ENCODE measurements at places on chromosomes 6 and 20.

GRCh38 chr6:158861686-158862381 is 42.7 kb upstream of the EZR start:
- DNase-seq = no peak

DNA sequence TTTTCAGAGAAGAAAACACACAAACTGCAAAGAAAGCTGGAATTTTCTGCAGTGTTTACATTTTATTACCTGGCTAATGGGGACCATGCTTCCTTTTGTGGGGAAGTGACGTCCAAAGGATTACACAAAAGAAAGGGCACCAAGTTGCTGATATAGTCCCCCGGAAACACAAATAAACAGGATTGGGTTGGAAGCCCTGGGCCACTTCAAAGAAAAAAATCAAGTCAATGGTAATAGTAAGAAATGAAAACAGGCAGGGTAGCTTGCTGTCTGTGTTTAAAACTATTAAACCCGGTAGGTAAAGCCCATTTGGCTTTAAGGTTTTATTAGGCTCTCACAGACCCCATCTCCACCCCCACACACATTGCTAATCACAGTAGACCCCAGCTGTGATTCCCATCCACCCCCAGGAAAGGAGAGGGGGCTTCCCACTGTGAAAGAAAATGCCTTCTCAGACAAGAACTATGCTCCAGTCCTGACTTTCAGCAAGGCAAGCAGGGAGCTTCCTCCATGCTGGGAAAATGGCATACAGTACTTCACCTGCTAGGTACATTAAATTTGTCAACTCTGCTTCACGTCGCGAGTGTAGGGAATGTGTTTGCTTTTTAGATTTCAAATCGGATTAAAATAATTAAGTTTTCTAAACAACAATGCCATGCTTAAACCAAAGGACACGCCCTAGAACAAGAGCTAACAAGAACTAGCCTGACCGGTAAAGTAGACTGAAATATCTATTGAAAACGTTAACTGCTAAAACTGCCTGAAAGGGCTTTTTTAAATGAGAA is 1.1 kb downstream of the PERP start:
- no peak for DNase-seq

- DNase-seq = no peak
Measured at GRCh38 chr6:121666814-121667213, 231.4 kb downstream of the GJA1 start.

DNA sequence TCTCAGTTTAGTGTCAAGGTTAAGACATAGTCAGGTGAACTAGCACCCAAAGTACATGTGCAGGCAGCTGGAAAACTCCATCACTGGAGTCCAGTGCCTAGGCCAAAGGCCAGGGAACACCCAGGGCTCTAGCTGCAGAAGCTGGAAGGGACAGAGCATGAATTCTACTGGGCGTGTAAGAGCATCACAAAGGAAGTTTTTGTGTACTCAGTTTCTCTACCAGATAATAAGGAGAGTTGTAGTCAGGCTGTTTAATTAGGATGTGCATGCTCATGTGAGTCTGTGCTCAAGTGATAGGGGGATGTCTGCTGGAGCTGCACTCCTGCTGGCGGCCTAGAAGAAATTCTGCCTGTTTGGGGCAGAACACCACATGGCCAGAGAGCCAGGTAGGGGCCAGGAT is 8.1 kb downstream of the L3MBTL1 start:
- DNase-seq = no peak

GRCh38 chr6:20850686-20851416 is 316.6 kb downstream of the CDKAL1 start:
- no peak for DNase-seq

Measured in epithelial cell of prostate (primary cell).